ENCODE measurements at places on chromosomes 1 and 21. TPM values are rescaled to one million over a fixed set of nuclear protein-coding genes. Genes with fewer than 3 reads are reported as not detected.

DNA sequence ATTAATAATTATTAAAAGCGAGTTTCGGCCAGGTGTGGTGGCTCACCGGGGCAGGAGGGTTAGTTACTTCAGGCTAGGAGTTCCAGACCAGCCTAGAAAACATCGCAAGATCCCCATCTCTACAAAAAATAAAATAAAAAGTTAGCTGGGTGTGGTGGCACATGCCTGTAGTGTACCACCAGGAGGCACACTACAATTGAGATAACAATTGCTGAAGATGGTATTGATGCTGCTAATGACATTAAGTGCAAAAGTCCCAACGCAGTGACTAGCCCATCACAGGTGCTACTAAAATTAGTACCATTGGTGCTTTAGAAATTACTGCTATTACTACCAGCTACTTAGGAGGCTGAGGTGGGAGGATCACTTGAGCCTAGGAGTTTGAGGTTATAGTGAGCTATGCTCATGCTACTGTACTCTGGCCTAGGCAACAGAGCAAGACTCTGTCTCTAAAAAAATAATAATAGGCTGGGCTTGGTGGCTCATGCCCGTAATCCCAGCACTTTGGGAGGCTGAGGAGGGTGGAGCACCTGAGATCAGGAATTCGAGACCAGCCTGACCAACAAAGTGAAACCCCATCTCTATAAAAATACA is 156.6 kb downstream of the GREM2 start:
- no peak for DNase-seq

GRCh38 chr21:38401191-38401926 is 96.9 kb downstream of the ERG start:
- DNase-seq: no peak

GRCh38 chr1:169263059-169263458 is 104.5 kb downstream of the NME7 start:
- DNase-seq: no peak

- no peak for DNase-seq
Measured at GRCh38 chr1:94828251-94828650, 8.1 kb downstream of the SLC44A3 start.

DNA sequence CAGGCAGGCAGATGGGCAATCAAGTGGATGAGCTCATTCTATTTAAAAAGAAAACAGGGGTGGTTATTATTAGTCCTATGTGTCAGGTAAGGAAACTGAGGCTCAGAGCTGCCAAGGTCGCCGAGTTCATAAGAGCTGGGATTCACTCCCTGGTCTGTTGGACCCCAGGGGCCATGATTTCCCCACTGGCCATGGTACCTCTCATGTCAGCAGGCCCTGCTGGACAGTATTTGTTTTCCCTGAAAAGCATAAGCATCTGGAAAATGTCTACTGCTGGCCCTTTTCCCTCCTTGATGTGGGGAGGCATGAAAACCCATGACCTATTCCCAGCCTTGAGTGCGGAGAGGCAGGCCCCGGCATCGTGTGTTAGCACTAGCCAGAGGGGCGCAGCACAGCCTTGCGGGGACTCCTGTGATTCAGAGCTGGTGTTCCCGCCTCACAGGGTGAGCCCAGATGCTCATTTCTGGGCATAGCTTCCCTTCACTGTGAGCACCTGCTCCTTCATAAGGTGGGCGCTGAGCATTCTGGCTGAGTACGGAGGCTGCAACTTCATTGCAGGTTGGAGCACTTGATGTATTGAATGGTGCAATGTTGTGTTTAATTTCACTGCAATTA is 617.5 kb downstream of the PTPRU start:
- DNase-seq: peak; percentile 49

DNA sequence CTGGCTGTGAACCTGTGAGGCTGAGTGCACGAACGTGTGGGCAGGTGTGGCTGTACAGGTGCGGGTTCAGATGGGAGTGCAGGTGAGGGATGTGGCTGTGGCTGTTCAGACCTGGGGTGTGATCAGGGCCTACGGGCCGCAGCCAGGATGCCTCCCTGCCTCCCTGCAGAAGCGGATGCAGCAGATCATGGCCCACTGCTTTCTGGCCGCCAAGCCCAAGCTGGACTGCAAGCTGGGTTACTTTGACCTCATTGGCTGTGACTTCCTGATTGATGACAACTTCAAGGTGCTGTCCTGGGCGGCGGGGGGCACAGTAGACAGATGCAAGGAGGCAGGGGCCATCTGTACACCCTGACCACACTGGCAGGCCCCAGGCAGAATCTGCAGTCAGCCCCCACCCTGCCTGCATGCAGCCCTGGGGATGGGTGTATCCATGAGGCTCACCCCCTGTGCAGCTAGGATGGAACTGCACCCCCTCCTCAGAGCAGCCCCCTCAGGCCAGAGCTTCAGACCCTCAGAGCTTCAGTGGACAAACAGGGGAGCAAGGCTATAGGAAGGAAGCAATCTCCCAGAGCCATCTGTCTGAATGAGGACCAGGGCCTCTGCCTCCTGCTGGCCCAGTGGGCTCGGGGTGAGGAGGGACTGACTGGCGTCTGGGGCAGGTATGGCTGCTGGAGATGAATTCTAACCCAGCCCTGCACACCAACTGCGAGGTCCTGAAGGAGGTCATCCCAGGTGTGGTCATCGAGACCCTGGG is 9.8 kb downstream of the TNFRSF18 start:
- DNase-seq: no peak

DNA sequence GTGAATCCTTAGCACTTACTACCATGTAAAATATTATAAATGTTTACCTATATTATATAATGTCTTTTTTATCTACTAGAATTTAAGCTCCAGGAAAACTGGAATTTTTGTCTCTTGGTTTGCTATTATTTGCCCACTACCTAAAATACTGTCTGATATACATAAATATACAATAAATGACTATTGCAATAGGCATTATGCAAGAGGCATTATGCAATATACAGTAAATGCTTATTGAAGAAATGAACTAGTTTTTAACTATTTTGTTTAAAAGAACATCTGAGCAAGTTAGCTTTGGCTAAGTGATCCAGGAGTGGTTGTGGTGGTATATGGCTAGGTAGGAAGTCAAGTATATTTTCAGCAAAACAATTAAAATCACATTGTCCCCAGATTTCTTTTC is 640.2 kb upstream of the PKN2 start:
- DNase-seq: no peak

DNA sequence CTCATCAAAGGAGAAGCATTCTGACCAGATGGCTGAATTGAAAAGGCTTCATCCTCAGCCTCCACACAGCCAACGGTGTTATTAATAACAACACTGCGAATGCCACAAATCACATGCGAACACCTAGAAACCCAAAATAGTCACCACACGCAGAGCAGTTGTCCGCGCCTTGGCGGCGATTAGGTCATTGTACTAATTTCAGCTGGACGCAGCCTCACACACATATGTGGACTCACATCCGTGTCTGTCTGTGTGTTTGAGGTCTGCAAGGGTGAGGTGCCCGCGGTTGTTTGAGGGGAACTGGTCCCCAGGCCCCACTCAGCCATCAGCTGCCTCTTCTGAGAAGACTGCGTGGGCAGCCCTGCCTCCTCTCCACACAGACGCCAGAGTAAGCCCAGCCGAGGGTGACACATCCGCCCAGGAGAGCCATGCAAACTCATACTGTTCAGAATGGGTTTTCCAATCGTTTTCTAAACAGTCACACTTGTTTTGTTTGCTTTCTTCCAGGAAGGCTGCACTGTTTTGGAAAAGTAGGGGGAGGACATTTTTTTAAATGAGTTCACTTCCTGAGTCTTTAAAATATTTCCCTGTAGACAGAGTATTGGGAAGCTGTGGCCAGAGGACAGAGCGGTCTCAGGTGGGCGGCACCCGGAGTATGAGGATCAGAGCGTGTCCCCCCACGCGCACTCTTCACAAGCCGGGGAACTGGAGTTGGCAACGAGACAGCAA is 53.4 kb downstream of the TOMM20 start:
- no peak for DNase-seq

GRCh38 chr1:28503117-28503516 is 2.7 kb upstream of the RCC1 start:
- no peak for DNase-seq

DNA sequence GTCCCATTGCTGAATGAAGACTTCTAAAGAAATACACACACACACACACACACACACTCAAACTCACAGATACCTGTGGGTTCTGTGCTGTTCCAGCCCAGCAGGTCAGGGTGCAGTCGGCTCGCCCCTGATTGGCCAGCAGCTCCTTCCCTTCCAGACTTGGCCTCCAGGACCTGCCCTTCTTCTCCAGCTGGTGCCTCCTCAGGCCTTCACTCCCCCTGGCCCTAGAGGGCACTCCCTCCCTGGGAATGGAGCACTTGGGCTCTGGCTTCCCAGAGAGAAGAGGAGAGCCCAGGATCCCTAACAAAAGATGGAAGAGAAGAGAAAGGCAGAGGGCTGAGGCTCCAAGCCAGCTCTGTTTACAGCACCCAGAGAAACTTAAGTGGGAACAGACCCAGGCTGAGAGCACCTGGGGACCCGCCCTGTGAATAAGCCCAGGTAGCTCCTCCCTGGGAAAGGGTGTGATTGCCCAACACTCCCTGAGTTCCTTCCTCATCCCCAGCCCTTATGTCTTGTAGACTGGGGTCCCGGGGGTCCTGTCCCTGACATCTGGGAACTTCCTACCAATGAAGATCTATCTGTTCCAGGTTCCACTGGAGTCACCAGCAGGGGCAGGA is at the start of gene PGLYRP3:
Gene PGLYRP3 (minus strand): TSS at position 383 of the 617 bp plus-strand sequence. CDS start 2,287 bp downstream, outside the sequence.
- DNase-seq: no peak

DNA sequence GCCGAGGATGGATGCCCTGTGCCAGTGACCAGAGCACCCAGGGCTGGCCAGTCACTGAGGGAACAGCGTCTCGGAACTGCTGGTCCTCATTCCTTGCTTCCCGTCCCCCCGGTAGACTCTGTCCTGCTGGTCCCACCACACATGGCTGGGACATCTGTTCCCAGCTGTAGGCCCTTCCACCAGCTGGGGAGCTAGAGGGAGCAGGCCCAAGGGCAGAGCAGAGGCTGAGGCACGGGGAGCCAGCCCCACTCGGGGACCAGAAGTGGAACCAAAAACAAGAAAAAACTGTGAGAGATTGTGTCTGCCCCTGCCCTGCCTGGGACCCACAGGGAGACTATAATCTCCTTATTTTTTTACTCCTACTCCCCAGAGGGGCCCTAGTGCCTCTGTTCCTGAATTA is 23.8 kb downstream of the ATP8B2 start:
- no peak for DNase-seq

- no peak for DNase-seq
Measured at GRCh38 chr1:92307980-92308379, 9.1 kb downstream of the RPAP2 start.

- DNase-seq: no peak
Measured at GRCh38 chr1:174052621-174053020, 30.5 kb upstream of the RC3H1 start.

DNA sequence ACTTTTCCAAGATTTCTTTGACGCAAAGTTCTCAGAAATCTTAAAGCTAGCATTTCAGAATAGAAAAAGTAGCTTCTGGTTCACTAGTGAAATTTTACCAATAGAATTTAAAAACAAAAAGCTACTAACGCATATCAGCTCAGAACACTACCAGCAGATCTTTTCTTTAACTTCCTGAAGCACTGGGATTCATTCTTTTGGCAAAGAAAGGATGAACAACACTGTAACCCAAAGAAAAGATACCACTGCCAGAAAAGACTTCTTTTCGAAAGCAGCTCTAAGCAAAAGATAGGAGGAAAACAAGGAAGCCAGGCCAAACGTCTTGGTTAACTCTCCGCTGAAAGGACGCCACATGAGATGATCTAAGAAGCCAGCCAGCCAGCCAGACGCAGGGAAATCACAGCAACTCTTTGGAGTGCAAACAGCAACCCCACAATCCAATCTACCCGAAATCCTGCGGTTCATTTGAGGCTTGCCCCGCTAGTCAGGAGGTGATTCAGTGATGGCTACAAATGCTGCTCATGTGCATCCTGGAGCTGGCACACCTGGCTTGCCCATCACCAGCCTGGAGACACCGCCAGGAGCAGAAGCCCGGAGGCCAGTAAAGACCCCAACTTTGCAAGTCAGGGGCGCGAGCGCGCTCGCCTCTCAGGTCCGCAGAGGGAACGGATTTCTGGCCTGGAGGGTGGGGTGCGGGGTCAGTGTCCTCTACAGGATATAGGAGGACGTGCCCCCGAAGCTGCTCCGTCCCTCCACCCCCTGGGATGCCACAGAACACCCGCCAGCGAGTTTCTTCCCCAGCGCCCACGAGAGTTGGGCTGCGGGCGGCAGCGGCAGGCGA is 812 bp downstream of the NBPF1 start:
- peak; percentile 97 for DNase-seq

- no peak for DNase-seq
Measured at GRCh38 chr1:36322041-36322785, 1.2 kb downstream of the EVA1B start.

- DNase-seq: peak; percentile 55
Measured at GRCh38 chr1:117284399-117285215, 73.9 kb upstream of the VTCN1 start.

GRCh38 chr1:246602194-246602593 is 35.9 kb downstream of the CNST start:
- no peak for DNase-seq

GRCh38 chr21:15626031-15626430 is 103.8 kb upstream of the USP25 start:
- no peak for DNase-seq

GRCh38 chr21:42850866-42851391 is 28.4 kb downstream of the WDR4 start:
- DNase-seq: no peak

GRCh38 chr1:1779691-1780597 is 1.7 kb upstream of the NADK start:
- peak; percentile 36 for DNase-seq

DNA sequence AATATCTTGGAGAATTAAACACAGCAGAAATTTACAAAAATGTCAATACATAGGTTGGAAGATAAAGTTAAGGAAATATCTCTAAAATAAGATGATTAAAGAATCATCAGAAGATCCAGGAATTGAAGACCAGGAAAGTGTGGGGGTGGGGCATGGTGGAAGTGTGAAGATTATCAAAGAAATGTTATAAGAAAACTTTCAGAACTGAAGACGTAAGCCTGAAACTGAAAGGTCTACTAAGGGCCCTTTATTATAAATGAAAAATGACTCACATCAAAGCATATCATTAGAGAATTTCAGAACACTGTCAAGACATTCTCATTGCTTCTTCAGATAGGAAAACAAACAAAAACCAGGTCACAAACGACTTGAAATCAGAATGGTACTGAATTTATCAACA is 92.4 kb upstream of the DPT start:
- no peak for DNase-seq

- DNase-seq: no peak
Measured at GRCh38 chr1:162375463-162375862, 1.2 kb downstream of the SPATA46 start.

CFHR3 gene
- total RNA-seq: 22.6 TPM

MATN1 gene
- total RNA-seq: 0.72 TPM

MYOG gene
- total RNA-seq: 2.6 TPM

GBP3 gene
- 24.1 TPM for total RNA-seq

MYOM3 gene
- 5.3 TPM for total RNA-seq

PLA2G2F gene
- total RNA-seq: 1.2 TPM

ALDH4A1 gene
- total RNA-seq: 2.4 TPM

ATP1A4 gene
- total RNA-seq: 0.96 TPM

NR5A2 gene
- total RNA-seq: 4.3 TPM

PTGER3 gene
- total RNA-seq: 15.6 TPM

Data from umbilical cord (tissue), 2 donors.